ENCODE measurements at places on chromosomes 5 and 9.
A peak's percentile ranks its signal among the peaks of the same experiment; 100 is the strongest.

- peak; percentile 13 for DNase-seq
Observed at GRCh38 chr9:37902796-37903646, 906 bp downstream of the SLC25A51 start.

GRCh38 chr9:97958812-97959511 is 21.0 kb upstream of the HEMGN start:
- no peak for DNase-seq

GRCh38 chr5:151742870-151743294 is 15.5 kb downstream of the ATOX1 start:
- DNase-seq, result peak; percentile 64

- no peak for DNase-seq
Observed at GRCh38 chr9:115008536-115009270, 78.3 kb upstream of the TNFSF8 start.

- DNase-seq, result no peak
Observed at GRCh38 chr5:166624573-166624972, 1666.9 kb upstream of the WWC1 start.

DNA sequence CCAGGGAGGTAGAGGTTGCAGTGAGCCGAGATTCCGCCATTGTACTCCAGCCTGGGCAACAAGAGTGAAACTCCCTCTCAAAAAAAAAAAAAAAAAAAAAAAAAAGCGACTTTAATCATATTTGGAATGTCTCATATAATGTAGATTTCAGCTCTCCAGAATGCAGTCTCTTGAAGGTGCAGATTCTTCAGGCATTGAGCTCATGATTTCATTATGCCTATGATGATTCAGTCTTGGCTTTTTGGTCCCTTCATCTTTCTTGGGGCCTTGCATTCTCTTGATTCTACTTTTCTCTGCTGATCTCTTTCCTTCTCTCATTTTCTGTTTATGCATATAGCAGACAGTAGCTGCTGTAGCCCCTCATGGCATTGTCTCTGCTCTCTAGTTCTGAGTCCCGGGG is 22.9 kb downstream of the KDM4C start:
- DNase-seq, result no peak

- DNase-seq, result no peak
Observed at GRCh38 chr5:65462139-65462705, 19.5 kb downstream of the ADAMTS6 start.

DNA sequence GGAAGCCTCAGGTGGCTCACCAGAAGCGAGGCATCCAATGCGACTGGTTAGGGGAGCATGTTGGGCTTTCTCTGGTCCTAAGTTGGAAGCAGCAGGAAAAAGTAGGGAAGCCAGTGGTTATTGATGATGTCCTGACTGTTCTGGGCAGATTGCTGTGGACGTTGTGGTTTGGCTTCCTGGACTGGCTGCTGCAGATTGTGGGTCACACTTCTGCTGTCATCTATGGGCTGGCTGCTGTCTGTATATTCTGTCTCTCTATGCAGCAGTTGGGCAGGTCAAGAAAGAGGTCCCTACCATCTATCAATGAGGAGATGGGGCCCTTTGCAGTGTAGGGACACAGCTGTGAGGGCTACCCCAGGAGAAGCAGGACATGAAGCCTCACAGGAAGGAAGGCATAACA is 13.5 kb upstream of the MARCHF6 start:
- no peak for DNase-seq
